Neural cell (in vitro differentiated cells): ENCODE measurements at places on chromosomes 16 and 17. TPM values are rescaled to one million over a fixed set of nuclear protein-coding genes. Genes with fewer than 3 reads are reported as not detected.

Gene CANT1
- polyA plus RNA-seq: 17.7 and 25.7 TPM in 2 replicates

Gene PNMT
- polyA plus RNA-seq: 1.5 TPM in 1 of 2 replicates, not detected in the other

Gene ELAC2
- 34.6 and 41.9 TPM in 2 replicates for polyA plus RNA-seq

Gene PSMB10
- 33.6 and 46.4 TPM in 2 replicates for polyA plus RNA-seq

Gene EVPL
- polyA plus RNA-seq: not detected in 2 replicates
